ENCODE measurements at places on chromosomes 4 and X. TPM values are rescaled to one million over a fixed set of nuclear protein-coding genes. Genes with fewer than 3 reads are reported as not detected.

Gene DUX4
- total RNA-seq = not detected

Gene GAGE12E
- total RNA-seq = not detected

Gene PRSS12
- total RNA-seq = 22.4 TPM

Gene NAP1L5
- 1.5 TPM for total RNA-seq

Gene CCDC158
- total RNA-seq = not detected

Gene MCF2
- total RNA-seq = not detected

Gene ADGRG2
- 0.10 TPM for total RNA-seq

DNA sequence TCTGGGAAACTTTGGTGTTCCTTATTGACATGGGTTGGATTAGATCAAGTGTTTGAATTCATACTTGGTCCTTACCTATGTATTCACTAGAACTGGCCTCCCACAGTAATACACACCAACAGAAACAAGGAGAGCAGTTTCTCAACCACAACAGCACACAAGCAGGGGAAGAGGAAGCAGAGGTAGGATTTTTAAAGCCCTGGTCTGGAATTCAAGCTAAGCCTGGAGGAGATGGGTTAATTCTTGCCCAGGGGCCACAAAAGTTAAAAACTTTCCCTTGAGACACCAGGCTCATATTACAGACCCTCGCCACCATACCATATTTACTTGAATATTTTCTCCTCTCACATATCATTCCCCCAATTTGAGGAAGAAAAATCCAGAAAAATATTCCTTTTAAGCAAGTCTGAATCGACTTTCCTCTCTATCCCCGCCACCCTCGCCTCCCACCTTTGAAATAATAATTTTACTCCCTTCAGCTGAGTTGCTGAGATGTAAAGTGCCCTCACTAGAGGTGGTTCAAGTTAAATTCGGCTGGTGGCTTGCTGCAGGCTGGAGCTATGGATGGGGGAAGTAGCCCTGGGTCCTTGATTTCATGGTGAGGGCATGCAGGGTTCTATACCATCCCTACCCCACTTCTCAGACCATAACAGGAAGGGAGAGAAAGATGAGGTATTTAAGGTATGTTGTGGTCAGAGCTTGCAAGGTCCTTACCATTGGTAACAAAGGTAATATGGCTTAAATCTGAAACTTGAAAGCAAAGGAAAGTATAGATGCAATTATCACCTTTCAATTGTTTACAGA, 440.2 kb downstream of the INPP4B start:
- no peaks in the 10 kb centered on the region for H3K4me1 ChIP-seq
- H3K4me3 ChIP-seq = peak overlapping the region; percentile 34
- no peaks in the 10 kb centered on the region for H3K27me3 ChIP-seq
- H3K36me3 ChIP-seq = no peaks in the 10 kb centered on the region

- DNase-seq = no peak
- no peak overlapping the region for H3K4me3 ChIP-seq
- peak overlapping the region; percentile 35 for H3K27ac ChIP-seq
- H3K36me3 ChIP-seq = no peaks in the 10 kb centered on the region
Measured at GRCh38 chr4:57043347-57044251, 64.9 kb downstream of the POLR2B start.

DNA sequence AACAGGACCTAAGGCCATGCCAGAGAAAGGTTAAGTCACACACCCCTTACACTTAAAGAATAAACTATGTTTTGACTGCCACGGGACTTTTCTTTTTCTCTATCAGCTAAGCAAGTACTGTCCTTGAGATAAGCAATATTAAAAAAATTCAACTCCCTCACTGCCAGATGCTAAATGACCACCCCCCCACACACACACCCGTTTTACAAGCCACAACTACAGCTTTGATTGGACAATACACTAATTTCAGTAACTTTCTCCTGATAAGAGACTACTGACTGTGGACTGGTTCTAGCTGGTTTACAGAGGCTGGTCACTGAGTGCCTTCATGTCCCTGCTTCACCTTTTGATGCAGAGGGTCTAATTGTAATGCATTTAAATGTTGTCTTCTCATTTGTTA, 63.9 kb upstream of the HOPX start:
- H3K36me3 ChIP-seq = no peaks in the 10 kb centered on the region
- no peaks in the 10 kb centered on the region for H3K27me3 ChIP-seq
- H3K4me1 ChIP-seq = peaks cover 6% of the 10 kb centered on the region
- no peak overlapping the region for H3K4me3 ChIP-seq
- peak; percentile 24 for DNase-seq
- H3K27ac ChIP-seq = no peak overlapping the region

- H3K4me1 ChIP-seq = no peaks in the 10 kb centered on the region
- no peaks in the 10 kb centered on the region for H3K27me3 ChIP-seq
- no peak overlapping the region for H3K4me3 ChIP-seq
- H3K36me3 ChIP-seq = no peaks in the 10 kb centered on the region
- DNase-seq = no peak
- H3K27ac ChIP-seq = no peak overlapping the region
Measured at GRCh38 chr4:136743238-136743637, 789.1 kb downstream of the PCDH18 start.

GRCh38 chrX:17025621-17026302, 79.3 kb downstream of the REPS2 start:
- no peaks in the 10 kb centered on the region for H3K27me3 ChIP-seq
- H3K36me3 ChIP-seq = no peaks in the 10 kb centered on the region
- DNase-seq = no peak
- no peak overlapping the region for H3K4me3 ChIP-seq

- no peak overlapping the region for H3K27ac ChIP-seq
- H3K4me1 ChIP-seq = no peaks in the 10 kb centered on the region
- H3K27me3 ChIP-seq = no peaks in the 10 kb centered on the region
- no peaks in the 10 kb centered on the region for H3K36me3 ChIP-seq
- DNase-seq = no peak
Measured at GRCh38 chr4:187724456-187724855, 271.1 kb upstream of the ZFP42 start.

GRCh38 chr4:62003695-62004094, 803.6 kb downstream of the ADGRL3 start:
- H3K27me3 ChIP-seq = no peaks in the 10 kb centered on the region
- H3K4me1 ChIP-seq = no peaks in the 10 kb centered on the region
- no peak for DNase-seq
- no peaks in the 10 kb centered on the region for H3K36me3 ChIP-seq
- H3K27ac ChIP-seq = no peak overlapping the region
- no peak overlapping the region for H3K4me3 ChIP-seq

- H3K4me1 ChIP-seq = peaks cover 3% of the 10 kb centered on the region
- no peak overlapping the region for H3K27ac ChIP-seq
- no peak overlapping the region for H3K4me3 ChIP-seq
- H3K27me3 ChIP-seq = no peaks in the 10 kb centered on the region
- no peak for DNase-seq
Measured at GRCh38 chr4:145487631-145488030, 6.0 kb downstream of the SMAD1 start.

DNA sequence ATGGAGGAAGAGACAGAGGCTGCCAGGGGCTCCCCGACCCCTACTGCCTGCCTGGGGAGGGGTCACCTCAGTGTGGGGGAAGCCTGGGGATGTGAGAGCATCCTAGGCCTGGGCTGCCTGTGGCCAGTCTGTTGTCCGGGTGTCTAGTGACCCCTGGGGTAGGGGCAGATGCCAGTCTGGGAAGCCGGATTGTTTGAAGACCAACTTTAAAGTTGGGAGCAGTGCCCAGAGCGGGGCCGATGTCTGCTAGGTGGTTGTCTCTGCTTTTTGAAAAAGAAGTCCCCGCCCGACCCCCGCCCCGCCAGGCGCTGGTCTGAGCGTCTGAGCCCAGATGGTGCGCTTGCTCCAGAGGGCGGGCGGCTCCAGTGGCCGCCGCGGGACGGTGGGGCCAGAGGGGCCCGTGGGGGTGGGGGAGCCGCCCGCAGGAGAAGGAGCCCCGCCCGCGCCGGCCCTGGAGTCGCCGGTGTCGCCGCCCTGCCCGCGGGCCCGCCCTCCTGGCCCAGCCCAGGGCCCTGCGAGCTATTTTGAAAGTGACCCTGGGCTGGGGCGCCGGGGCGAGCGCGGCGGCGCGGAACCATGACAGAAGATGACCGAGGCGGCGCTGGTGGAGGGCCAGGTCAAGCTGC, at the start of gene DOK7:
DOK7 (plus strand) TSS at position 517 of the 626 bp plus-strand sequence; CDS start at position 587, 70 bp downstream.
- peaks cover 4% of the 10 kb centered on the region for H3K4me1 ChIP-seq
- H3K27ac ChIP-seq = no peak within 1 kb of the TSS
- DNase-seq = peak; percentile 50

DNA sequence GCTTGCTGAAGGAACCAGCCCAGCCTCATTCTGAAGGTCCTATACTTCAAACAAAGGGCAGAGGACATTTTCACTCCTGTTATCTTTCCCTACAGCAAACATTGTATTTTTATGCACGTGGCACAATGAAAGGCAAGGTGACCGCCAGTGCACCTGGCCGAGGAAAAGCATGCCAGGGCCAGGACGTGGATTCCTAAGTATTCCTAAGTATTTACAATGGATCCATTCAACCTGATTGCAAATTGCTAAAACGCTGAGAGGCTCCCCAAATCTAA, 127.9 kb upstream of the FTHL17 start:
- H3K27me3 ChIP-seq = no peaks in the 10 kb centered on the region
- H3K4me1 ChIP-seq = no peaks in the 10 kb centered on the region
- no peak for DNase-seq
- H3K36me3 ChIP-seq = no peaks in the 10 kb centered on the region

DNA sequence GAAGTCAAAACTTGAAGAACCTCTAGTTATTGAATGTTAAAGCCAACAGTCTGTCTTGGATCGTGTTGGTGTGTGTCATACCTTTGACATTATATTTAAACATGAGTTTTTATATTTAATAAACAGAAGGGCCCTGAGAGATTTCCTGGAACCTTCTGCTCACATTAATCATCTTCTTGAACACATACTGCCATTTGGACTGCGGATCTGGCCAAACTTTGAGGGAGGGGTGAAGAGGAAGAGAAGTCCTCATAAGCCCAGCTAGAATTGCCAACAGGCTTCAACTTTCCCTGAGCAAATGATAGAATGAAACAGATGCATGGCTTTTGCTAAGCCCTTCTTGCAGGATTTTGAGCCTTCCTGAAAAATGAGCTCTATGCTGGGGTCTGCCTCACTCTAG, 27.4 kb downstream of the CCKAR start:
- no peaks in the 10 kb centered on the region for H3K4me1 ChIP-seq
- no peak overlapping the region for H3K4me3 ChIP-seq

GRCh38 chrX:73766431-73766795, 203.4 kb downstream of the CHIC1 start:
- peaks cover 4% of the 10 kb centered on the region for H3K27me3 ChIP-seq
- no peak overlapping the region for H3K4me3 ChIP-seq

GRCh38 chrX:45070116-45071007, 130.3 kb downstream of the DIPK2B start:
- no peaks in the 10 kb centered on the region for H3K4me1 ChIP-seq
- H3K27ac ChIP-seq = no peak overlapping the region
- H3K36me3 ChIP-seq = no peaks in the 10 kb centered on the region
- H3K27me3 ChIP-seq = no peaks in the 10 kb centered on the region
- DNase-seq = peak; percentile 41
- no peak overlapping the region for H3K4me3 ChIP-seq

GRCh38 chr4:152530600-152530999, 5.3 kb downstream of the FBXW7 start:
- H3K27me3 ChIP-seq = no peaks in the 10 kb centered on the region
- H3K27ac ChIP-seq = no peak overlapping the region
- H3K36me3 ChIP-seq = no peaks in the 10 kb centered on the region

- H3K27ac ChIP-seq = no peak overlapping the region
- no peaks in the 10 kb centered on the region for H3K27me3 ChIP-seq
- H3K4me1 ChIP-seq = no peaks in the 10 kb centered on the region
- H3K4me3 ChIP-seq = no peak overlapping the region
- no peak for DNase-seq
Measured at GRCh38 chr4:15294202-15294601, 133.6 kb upstream of the C1QTNF7 start.

DNA sequence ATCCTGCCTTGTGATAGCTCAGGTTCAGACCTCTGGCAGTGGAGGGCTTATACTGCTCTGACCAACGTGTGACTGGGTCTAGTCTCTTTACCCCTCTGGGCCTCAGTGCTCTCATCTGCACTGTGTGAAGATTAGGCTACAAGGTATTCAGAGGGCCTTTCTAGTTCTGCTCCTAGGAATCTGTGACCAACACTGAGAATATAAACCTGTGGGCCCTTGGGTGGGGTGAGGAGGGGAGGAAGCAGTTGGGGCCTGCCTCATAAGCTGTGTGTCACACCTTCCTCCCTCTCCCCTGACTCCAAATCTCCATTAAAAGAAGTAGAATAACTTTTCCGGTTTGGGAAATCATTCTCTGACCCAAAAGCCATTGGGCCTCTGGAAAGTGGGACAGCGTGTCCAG, 66.3 kb upstream of the MSN start:
- no peaks in the 10 kb centered on the region for H3K36me3 ChIP-seq
- no peaks in the 10 kb centered on the region for H3K4me1 ChIP-seq
- no peak overlapping the region for H3K4me3 ChIP-seq
- peak; percentile 12 for DNase-seq
- H3K27ac ChIP-seq = peak overlapping the region; percentile 52

DNA sequence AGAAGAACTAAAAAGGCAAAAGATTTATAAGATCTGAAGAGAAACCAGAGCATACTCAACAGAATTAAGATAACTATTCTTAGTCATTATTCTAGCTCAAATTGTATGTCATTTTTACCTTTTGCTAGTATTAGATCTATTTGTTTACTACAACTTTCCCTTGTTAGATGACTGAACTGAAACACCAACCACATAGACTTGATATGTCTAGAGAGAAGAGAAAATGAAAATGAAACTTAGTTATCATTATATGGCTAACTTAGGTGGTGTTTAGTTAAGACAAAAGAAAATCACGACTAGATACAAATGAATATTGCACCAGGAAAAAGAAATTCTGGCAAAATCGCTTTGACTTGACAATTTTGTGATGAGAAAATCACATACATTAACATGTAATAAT, 690.8 kb downstream of the PCDH18 start:
- no peak for DNase-seq
- no peaks in the 10 kb centered on the region for H3K27me3 ChIP-seq
- no peak overlapping the region for H3K27ac ChIP-seq
- H3K4me3 ChIP-seq = no peak overlapping the region

- no peak for DNase-seq
- no peaks in the 10 kb centered on the region for H3K27me3 ChIP-seq
- H3K4me1 ChIP-seq = no peaks in the 10 kb centered on the region
- no peak overlapping the region for H3K27ac ChIP-seq
- no peak overlapping the region for H3K4me3 ChIP-seq
- no peaks in the 10 kb centered on the region for H3K36me3 ChIP-seq
Measured at GRCh38 chrX:1159548-1159947, 52.9 kb downstream of the CRLF2 start.

DNA sequence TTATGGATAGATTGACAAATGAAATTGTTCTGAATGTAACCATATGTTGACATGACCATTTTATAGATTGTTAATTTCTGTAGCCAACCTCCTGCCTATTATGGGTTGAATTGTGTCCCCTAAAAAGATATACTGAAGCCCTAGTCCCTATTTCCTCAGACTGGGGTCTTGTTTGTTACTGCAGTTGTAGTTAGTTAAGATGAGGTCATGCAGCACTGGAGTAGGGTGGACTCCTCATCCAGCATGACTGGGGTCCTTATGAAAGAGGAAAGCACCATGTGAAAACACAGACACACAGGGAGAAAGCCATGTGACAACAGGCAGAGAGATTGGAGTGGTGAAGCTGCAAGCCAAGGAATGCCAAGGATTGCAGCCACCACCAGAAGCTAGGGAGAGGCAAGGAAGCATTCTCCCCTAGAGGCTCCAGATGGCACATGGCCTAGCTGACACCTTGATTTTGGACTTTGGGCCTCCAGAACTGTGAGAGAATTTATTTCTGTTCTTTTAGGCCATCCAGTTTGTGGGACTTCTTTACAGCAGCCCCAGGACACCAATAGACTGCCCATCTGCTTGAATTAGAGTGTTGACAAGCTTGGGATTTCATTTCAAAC, 14.0 kb downstream of the MTM1 start:
- no peak overlapping the region for H3K4me3 ChIP-seq
- DNase-seq = peak; percentile 22
- H3K4me1 ChIP-seq = no peaks in the 10 kb centered on the region
- H3K36me3 ChIP-seq = no peaks in the 10 kb centered on the region

Measured in colonic mucosa (tissue), 4 donors.